Forelimb muscle (tissue), 1 donor: ENCODE measurements at places on chromosomes 3 and 15.

GRCh38 chr3:57142411-57142723 lies 22.8 kb downstream of the IL17RD start:
- DNase-seq: no peak

DNA sequence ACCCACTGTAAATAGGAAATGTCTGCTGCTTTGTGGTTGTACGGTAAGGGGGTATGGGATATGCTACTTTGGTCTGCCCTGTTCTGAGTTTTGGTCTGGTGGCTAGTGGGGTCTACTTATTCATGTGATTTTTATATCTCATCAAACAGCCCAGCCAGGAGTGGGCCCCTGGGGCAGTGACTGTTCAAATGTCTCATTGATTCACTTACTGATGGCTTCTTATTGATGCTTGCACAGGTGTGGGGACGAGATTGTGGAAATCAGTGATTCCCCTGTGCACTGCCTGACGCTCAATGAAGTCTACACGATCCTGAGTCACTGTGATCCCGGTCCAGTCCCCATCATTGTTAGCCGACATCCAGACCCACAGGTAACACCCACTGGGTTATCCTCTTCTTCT lies 38.5 kb downstream of the STARD5 start:
- DNase-seq: no peak

DNA sequence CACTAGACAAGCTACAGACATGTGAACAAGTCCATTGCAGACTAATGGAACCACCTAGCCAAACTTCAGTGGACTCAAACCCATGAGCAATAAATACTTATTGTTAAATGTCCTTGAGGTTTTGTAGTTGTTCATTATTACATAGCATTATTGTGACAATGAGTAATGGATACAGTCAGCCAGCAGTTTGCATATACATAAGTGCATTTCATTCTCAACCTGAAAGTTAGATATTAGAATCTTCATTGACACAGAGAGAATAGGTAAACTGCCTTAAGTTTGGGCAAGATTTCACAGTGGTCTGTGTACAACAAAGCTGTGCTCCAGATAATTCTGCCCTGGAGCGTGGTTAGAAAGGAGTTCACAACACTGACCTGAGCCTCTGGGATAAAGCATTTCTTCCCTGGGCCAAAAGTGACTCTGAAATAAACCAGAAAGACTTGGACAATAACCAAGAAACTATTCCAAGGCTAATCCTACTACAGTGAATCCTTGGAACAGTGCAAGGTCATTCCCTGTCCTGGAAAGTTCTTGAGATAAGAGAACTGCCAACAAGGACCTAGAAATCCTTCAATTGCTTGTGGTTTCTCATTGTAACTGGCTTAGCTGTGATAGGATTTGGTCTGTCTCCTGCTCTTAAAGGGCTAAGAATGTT lies 225.5 kb upstream of the STT3B start:
- DNase-seq: no peak

GRCh38 chr15:60928210-60928609 lies 300.9 kb downstream of the RORA start:
- DNase-seq: no peak
